ENCODE measurements at places on chromosomes 3 and 15.

GRCh38 chr15:35697549-35698299 lies 151.8 kb upstream of the DPH6 start:
- DNase-seq, result no peak

- DNase-seq, result no peak
These were observed 604.3 kb upstream of the CFAP20DC start for GRCh38 chr3:59654123-59654479.

- peak; percentile 89 for DNase-seq
These were observed 216.1 kb downstream of the SLCO3A1 start for GRCh38 chr15:92069308-92070250.

DNA sequence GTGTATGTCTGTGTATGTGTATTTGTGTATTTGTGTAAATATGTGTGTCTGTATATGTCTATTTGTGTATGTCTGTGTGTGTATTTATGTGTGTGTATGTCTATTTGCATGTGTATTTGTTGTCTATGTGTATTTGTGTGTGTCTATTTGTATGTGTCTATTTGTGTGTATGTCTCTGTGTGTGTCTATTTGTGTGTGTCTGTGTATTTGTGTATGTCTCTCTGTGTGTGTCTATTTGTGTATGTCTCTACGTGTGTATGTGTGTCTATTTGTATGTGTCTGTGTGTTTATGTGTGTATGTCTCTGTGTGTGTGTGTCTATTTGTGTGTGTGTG lies 30.4 kb downstream of the PTH1R start:
- DNase-seq, result no peak

- DNase-seq, result no peak
These were observed 178.6 kb upstream of the TRIM42 start for GRCh38 chr3:140499114-140499757.

DNA sequence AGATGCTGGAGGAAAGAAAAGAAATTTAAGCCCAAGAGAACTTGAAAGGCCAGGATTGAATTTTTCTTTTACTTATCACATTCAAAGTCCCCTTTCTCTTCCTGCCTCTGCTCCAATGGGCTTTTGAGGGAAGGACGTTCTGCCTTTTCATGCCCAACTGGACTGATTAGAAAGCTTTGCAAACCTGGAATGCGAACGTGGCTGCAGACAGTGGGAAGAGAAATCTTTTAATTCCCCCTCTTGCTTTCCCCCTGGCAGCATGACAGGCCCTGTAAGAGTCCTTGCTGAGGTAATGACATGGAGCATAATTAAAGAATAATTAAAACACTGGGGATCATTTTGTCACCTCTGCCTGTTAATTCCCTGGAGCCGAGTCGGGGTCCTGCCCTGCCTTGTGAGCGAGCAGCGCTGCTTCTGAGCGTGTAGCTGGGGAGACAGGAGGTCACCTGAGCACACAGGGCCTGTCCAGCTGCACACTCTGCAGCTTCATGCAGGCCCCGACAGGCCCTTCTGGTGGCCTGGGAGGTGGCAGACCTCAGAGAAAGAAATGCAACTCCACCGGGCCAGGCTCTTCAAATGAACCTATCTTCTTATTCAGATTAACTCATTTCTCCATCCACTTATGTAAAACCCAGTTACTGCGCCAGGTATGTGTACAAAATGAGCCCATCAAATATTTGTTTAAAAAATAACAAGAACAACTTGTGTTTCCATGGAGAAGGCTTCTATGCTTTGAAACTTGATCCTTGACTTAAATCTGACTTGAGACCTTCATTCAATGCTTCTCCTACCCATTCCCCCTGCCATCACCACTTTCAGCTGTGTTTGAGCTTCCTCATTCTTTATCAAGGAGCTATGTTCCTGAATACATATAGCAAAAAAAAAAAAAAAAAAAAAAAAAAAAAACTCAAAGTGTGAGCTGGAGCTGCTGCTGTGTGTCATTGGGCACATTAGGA lies 628.2 kb upstream of the CFAP20DC start:
- DNase-seq, result no peak

DNA sequence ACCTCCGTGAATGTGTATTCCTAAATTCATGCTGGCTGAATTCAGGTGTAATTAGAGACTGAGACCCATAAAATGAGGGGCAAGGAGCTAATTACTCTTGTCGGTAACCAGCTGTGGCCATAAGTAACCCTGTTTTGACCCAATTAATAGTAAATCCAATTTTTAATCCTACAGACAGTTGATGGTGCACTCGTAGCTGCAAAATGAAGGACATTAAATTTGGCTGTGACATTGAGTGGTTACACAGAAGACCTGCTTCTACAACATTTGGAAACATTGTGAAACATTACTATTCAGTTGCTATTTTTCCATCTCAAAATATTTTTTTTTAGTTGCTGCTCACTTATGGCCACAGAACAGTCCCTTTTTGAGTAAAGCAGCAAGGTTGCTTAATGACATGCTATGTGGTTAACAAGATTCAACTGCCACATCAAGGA lies 33.0 kb downstream of the MBNL1 start:
- no peak for DNase-seq

GRCh38 chr3:14431452-14431916 lies 29.1 kb downstream of the SLC6A6 start:
- no peak for DNase-seq

DNA sequence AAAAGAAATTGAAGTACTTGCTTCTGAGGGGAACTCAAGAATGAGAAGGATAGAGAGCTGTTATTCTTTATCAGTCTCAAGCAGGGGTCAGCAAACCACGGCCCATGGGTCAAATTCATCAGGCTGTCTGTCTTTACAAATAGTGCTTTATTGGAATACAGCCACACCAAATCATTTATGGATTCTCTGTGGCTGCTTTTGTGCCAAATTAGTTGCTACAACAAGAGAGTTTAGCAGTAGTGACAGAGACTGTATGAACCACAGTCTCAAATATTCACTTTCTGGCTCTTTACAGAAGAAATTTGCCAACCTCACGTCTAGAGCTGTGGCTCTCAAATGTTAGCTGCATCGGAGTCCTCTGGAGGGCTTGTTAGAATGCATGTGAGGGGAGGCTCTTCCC lies 258.0 kb upstream of the RARB start:
- DNase-seq, result no peak

GRCh38 chr15:91864664-91865063 lies 11.2 kb downstream of the SLCO3A1 start:
- no peak for DNase-seq

DNA sequence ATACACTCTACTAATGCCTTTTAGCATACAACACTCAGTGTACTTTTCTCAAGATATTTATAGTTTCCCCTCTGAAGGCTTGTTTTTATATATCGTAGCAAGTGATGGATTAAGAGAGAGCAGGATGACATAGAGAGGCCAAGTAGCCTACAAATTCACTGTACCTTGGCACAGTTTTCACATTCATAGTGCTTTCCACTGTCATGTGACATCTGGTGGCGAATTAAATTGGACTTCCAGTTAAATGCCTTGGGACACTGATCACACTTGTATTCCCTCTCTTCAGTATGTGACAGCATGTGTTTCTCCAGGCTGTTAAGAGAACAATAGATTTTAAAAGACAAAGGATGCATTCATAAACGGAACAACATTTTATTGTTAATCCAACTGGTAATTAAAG lies 541.1 kb downstream of the MECOM start:
- no peak for DNase-seq

- DNase-seq, result peak; percentile 74
These were observed 15.2 kb downstream of the GXYLT2 start for GRCh38 chr3:72903004-72903403.

GRCh38 chr3:167940241-167940640 lies 155.5 kb downstream of the GOLIM4 start:
- DNase-seq, result no peak

GRCh38 chr15:91853511-91853947 lies at the start of gene SLCO3A1:
Gene SLCO3A1, plus strand, starts transcription at chr15:91853708.
- DNase-seq, result peak; percentile 80

GRCh38 chr3:32419742-32420125 lies 28.1 kb downstream of the CMTM7 start:
- DNase-seq, result no peak

- DNase-seq, result no peak
These were observed 36.9 kb downstream of the RBPMS2 start for GRCh38 chr15:64738226-64739095.

GRCh38 chr3:72048873-72049272 lies 263.9 kb upstream of the PROK2 start:
- DNase-seq, result no peak

DNA sequence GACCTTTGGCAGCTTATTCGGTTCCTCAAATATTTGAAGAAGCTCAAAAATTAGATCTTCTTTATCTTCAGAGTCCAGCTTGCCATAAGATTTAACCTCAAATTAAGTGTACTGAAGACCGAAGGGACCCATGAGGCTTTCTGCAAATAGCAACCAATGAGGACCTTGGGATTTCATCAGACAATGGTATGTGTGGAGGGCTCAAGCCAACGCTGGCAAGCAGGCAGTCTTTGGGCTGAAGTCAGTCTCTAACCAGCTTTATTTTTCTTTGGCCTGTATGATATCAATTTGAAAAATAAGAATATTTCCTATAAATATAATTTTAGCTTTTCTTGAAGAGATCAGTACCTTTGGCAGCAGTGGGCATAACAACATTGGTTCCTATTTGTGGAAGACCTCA lies 692.7 kb downstream of the MCTP2 start:
- no peak for DNase-seq

- DNase-seq, result no peak
These were observed 11.2 kb upstream of the SEMA5B start for GRCh38 chr3:123038751-123039150.

GRCh38 chr3:182485301-182485700 lies 308.0 kb upstream of the ATP11B start:
- no peak for DNase-seq

GRCh38 chr3:114299421-114299820 lies 5.6 kb downstream of the TIGIT start:
- peak; percentile 34 for DNase-seq

GRCh38 chr3:775178-775880 lies 317.5 kb upstream of the CNTN6 start:
- no peak for DNase-seq

DNA sequence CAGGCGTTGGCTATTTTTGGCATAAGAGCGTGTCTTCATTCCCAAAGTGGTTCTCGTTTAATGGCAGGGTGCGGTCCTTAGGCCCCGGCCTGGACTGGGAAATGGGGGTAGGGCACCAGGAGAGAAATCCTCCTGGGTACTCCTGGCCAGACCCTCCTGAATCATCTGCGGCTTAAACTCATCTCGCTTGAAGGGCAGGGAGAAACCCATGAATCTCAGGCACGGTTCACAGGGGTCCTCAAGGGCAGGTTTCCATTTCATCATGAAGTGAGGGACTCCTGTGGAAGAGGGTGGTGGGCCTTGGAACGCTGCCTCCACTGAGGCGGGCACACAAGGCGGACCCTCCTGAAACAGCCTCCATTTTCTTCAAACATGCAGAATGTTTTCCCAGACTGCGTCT lies 48.4 kb downstream of the KLF13 start:
- DNase-seq, result no peak

DNA sequence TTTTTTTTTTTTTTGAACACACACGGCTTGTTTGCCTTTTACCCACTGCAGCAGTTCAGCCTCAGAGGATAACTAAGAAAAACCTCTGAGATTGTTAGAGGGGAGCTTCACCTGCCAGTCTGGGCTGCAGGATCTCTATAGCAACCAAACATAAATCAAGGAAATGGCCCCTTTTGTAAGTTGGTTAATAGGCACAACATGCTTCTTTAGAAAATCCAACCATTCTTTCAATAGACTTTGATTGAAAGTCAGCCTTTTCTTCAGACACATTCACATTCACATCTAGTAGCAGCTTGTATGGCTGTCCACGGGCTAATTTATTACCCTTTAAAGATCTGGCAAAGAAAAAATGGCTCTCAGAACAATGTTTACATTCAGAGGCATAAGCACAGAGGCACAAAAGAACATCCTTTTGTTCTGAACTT lies 136.6 kb upstream of the RARB start:
- DNase-seq, result no peak

DNA sequence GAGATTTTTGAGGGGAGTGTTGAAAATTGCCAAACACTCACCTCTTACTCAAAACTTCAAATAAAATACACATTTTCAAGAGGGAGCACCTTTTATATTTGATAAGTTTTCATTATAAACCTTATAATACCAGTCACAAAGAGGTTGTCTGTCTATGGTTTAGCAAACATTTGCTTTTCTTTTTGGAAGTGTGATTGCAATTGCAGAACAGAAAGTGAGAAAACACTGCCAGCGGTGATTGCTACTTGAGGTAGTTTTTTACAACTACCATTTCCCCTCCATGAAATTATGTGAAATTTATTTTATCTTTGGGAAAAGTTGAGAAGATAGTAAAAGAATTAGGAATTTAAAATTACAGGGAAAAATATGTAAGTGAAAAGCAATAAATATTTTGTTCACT lies 20.1 kb downstream of the DIPK2A start:
- no peak for DNase-seq

DNA sequence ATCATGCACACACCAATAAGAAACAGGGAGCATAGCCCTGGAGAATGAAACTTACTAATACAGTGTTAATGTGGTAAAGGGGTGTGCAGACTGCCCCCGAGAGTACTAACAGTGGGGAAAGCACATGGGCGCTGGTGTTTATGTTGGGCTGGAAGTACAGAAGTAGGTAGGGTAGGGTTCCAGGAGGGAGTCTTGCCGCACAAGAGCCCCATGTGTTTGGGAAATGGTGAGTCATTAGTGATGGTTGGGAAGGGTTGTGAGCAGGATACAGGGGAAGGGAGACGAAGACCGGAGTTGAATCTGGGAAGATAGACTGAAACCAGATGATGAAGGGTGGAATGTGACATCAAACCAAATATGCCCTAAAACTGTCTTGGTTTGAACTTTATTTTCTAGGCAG lies 117.1 kb downstream of the THSD4 start:
- DNase-seq, result no peak

GRCh38 chr3:48467110-48467454 lies 20.5 kb downstream of the ATRIP start:
- DNase-seq, result no peak

DNA sequence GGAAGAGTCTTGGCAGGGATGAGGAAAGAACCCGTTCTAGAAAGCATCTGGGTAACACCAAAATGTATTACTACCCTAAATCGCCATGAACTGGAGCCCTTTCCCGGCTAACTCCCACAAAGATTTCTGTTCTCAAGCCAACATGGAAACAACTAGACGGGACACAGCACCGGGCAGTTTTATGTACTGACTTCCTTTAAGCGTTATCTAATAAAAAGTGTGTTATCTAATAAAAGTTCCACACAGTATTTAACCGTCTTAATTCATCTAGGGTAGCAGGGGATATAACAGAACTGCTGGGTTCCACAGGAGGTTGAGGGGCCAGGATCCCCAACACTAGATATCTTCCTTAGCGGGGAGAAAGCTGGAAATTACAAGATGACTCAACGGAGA lies 347 bp upstream of the C3orf62 start:
- no peak for DNase-seq

GRCh38 chr15:91603384-91604080 lies 250.0 kb upstream of the SLCO3A1 start:
- DNase-seq, result no peak

GRCh38 chr3:172142051-172142863 lies 102.9 kb downstream of the FNDC3B start:
- no peak for DNase-seq

GRCh38 chr3:125238759-125239158 lies 26.2 kb upstream of the SLC12A8 start:
- DNase-seq, result no peak
